ENCODE measurements at places on chromosomes 1 and 21.

GRCh38 chr1:165845992-165846748 lies 18.8 kb downstream of the UCK2 start:
- no peak for DNase-seq

- no peak for DNase-seq
These were observed 200.6 kb downstream of the PRDM2 start for GRCh38 chr1:13900583-13900982.

DNA sequence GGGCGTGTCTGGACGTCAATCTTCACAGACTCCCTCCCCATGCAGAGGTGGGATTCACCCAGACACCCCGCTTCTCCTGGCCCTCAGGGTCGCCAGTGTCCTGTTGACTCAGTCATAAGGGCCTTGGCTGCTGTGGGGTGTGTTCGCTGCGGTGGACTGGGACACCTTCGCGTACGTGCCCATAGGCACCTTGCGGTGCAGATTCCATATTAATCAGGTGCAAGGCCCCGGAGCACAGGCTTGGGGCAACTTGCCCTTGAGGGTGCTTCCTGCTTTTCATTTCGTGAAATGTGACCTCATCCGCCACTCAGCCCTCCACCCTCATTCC lies 398 bp upstream of the SLC30A10 start:
- DNase-seq, result no peak

DNA sequence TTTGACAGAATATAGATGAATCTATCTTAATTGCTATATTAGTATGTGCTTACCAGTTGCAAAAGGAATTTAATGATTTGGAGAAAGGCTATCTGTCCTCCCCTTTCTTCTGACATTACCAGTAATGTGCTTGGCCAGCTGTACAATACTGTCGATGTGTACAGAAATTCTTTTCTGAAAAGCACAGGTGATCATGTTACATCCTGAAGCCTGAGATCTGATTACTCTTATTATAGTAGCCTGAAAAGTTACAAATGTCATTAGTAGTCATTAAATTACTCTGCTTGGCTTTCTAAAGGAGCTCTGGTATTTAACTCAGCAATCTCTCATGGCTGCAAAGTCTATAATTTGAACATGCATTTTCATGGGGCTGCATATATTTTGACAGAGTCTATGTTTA lies 209.8 kb downstream of the PTPRC start:
- no peak for DNase-seq

GRCh38 chr1:55559842-55560241 lies 344.7 kb upstream of the USP24 start:
- no peak for DNase-seq

DNA sequence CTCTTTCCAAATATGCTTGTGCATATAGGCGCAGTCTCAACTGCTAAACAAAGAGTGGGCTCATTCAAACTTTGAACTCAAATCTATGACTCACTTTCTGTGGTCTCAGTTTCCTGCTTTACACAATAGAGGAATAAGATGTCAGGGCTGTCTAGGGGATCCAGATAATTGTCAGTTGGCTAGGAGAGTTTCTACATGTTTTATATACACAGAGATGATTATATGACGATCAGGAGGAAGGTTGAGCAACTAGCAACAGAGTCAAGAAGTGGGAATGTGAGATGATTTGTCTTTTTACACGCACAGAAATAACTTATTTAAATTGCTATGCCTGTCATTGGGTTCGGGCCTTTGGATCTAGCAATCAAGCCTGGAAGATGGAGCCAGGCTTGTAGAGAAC lies 299.4 kb upstream of the LYPLAL1 start:
- DNase-seq, result no peak

DNA sequence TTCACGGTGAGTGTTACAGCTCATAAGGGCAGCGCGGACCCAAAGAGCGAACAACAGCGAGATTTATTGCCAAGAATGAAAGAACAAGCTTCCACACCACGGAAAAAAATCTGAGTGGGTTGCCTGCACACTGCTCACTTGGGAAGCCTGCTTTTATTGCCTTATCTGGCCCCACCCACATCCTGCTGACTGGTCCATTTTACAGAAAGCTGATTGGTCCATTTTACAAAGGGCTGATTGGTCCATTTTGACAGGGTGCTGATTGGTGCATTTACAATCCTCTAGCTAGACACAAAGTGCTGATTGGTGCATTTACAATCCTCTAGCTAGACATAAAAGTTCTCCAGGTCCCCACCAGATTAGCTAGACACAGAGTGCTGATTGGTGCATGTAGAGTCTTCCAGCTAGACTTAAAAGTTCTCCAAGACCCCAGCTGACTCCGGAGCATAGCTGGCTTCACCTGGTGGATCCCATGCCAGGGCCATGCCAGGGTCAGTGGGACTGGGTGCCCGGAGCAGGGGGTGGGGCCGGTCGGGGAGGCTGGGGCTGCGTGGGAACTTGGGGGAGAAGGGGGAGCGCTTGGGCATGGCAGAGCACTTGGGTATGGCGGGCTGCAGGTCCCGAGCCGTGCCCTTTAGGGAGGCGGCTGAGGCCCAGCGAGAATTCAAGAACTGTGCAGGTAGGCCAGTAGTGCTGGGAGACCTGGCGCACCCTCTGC lies 75.4 kb upstream of the ATP1A1 start:
- no peak for DNase-seq

GRCh38 chr1:235272851-235273250 lies 55.1 kb downstream of the ARID4B start:
- DNase-seq, result no peak

DNA sequence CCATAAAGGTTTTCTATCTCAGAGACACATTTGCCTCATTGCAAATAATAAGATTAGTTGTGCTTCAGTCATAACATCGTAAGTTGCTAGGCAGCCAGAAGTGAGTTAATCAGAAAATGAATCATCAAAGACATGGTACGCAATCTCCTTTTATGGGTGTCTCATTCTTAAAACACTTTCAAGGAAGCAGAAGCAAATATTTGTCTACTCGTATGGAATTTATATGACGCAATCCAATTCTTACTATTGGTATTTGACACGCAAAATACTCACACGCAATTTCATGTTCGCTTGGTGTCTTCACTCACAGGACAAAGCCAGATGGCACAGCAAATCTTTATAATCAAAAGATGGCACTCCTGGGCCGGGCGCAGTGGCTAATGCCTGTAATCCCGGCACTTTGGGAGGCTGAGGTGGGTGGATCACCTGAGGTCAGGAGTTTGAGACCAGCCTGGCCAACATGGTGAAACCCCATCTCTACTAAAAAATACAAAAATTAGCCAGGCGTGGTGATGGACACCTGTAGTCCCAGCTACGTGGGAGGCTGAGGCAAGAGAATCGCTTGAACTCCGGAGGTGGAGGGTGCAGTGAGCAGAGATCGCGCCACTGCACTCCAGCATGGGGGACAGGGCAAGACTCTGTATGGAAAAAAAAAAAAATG lies 56.4 kb downstream of the HLCS start:
- peak; percentile 78 for DNase-seq

DNA sequence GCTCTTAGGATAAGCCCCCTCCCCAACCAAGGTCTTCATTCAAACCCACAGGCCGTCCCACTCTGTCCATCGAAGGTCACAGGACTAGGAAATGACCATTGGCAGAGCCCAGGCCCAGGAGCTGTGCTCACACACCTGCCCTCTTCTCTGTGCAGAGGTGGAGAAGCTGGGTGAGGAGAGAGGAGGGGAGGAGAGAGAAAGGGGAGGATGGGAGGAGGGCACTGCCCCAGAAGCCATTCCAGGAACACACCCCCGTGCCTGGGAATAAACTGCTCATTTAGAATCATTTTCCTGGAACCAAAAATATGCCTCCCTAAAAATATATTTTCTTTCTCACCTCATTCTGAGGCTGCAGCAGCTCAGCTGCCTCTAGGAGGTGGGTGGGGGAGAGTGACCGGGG lies 6.4 kb upstream of the SDC3 start:
- DNase-seq, result no peak

- no peak for DNase-seq
These were observed 209.7 kb downstream of the PATJ start for GRCh38 chr1:61951731-61952580.

DNA sequence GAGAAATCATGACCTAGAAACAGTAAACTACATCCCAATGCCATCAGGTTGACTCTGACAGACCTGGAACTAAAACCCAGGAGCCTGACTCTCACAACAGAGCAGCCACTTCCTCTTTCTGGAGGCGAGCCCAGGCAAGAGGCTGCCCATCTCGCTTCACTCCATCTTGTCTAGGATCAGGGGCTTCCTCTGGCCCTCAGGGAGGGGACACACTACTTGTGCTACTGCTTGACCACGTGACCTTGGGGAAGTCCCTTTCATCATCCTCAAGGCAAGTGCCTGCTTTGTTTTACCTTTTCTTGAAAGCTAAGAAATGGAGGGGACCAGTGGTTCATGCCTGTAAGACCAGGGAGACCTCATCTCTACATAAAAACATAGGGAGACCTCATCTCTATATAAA lies 2.6 kb upstream of the TENT5B start:
- no peak for DNase-seq

DNA sequence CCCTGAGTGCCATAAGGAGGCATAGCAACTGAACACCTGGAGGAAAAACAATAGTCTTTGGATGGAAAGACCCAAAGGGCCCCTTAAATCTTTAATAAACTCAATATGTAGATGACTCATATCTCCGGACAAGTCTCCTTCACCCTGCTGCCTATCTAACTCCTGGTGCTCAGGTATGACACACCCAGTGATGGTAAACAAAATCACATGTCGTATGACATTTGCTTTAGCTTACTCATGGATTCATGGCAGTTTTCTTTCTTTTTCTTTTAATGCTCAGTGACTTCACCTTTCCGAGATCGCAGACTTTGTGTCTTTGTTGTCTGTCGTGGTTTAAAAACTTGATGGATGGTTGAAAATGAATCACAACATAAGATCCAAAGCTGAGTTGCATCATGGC lies 208.5 kb upstream of the PROX1 start:
- DNase-seq, result no peak

- DNase-seq, result no peak
These were observed 25.5 kb upstream of the CCSAP start for GRCh38 chr1:229368347-229368746.

DNA sequence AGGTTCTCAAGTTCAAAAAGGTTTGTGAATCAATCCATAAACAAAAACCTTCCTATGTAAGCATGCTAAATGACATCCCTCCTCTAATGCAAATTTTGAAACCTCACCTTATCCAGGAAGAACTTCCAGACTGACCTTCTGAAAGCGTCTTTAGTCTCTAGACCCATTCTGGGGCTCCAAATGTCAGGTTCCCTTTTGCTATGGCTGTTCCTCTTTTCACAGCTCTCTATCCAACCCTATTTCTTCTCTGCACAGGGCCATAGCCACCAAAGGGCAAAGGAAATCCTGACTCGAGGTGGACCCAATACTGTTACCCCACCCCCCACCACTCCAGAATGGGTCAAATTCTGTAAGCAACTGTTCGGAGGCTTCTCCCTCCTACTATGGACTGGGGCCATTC lies 3.4 kb downstream of the ATP1A4 start:
- no peak for DNase-seq

DNA sequence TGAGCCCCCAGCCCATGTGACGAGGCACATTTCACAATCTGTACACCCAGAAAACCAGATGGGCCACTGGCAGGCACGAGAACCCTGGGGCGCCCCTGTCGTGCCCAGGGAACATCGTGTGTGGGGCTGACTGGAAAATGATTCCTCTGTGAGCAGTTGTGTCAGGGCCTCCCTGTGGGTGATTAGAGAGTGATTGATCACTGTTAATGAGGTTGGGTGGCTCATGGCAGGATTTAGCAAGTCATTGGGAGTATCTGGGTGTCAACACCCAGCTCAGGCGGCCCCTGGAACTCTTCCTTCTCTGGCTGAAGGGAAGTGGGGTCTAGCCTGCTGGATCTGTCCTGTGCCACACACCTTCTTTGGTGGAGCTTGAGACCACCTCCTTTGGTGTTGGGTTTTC lies 5.7 kb downstream of the GRHL3 start:
- DNase-seq, result no peak

DNA sequence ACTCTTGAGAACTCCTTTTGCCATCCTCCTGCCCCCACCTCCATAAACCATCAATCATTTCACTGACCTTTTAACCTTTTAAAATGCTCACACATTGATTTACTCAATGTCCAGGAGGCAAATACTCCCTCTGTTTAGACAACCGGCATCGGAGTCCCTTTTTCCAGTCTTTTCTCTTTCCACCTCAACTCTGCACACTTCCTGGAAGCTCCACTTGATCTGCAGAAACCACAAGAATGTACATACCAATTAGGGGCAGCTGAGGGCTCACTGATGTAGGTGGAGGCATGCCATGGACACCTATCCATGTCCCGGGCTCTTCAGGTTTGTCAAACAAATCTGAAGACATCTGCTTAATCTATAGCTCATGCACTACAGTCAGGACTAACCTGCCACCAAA lies 5.3 kb upstream of the AMIGO1 start:
- no peak for DNase-seq

DNA sequence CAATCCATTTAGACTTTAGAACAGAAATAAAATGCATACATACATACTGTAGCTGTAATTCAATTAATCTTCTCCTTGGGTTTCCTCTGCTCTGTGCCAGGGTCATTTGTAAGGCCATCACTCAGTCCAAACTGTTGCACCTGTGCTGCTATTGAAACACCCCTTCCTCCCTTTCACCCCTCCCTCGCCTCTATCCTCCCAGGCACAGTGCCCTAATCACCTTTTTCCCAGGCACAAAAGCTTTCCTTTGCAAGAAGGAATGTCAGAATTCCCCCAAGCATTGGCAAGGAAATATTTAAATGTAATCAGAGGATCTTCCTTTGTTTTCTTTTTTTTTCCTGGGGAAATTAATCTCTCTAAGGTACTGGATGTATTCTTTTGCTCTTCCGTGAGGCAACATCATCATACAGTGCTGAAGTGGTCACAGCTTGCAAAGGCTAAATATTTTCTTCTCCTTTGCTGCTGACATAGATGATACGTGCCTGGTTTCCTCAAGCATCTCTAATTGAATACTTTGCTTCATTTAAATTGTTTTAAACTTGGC lies 339.3 kb upstream of the NR5A2 start:
- no peak for DNase-seq

GRCh38 chr1:156128654-156129597 lies 14.4 kb downstream of the LMNA start:
- DNase-seq, result no peak

DNA sequence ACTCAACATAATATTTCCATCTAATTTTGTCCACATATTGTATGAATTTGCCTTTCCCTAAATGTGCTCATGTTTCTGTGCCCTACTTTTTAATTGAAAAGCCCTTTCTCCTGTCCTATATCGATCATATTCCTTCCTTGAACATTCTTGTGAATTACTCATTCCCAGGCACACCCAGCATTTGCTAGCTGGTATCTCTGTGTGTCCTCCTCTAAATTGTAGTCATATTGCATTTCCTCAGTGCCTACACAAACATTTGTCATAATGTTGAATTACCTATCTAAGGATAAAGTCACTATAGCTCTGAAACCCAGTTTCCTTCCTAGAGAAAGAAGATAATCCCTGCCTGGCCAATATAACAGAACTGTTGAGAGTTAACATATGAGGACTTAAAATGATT lies 39.6 kb upstream of the TBX15 start:
- no peak for DNase-seq

GRCh38 chr1:203428981-203429599 lies 46.5 kb upstream of the PRELP start:
- no peak for DNase-seq

Measured in AG08396 (cell line).